Cardiac muscle cell (in vitro differentiated cells and primary cell): ENCODE measurements at places on chromosomes 2 and 18. TPM values are rescaled to one million over a fixed set of nuclear protein-coding genes. Genes with fewer than 3 reads are reported as not detected.
A peak's percentile ranks its signal among the peaks of the same experiment; 100 is the strongest.

DNA sequence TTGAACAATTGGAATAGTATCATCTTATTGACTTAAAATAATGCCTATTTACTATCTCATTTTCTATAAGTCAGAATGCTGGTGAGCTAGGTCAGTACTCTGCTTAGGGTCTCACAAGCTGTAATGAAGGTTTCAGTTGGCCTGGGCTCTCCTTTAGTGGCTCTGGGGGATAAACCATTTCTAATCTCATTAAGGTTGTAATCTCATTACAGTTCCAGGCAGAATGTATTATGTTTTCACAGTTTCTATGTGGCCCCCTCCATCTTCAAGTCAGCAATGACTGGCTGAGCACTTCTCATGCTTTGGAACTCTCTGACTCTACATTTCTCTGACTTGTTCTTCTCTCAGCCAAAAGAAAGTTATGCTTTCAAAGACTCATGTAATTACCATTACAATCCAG is 163.1 kb downstream of the CCDC178 start:
- DNase-seq: no peak

DNA sequence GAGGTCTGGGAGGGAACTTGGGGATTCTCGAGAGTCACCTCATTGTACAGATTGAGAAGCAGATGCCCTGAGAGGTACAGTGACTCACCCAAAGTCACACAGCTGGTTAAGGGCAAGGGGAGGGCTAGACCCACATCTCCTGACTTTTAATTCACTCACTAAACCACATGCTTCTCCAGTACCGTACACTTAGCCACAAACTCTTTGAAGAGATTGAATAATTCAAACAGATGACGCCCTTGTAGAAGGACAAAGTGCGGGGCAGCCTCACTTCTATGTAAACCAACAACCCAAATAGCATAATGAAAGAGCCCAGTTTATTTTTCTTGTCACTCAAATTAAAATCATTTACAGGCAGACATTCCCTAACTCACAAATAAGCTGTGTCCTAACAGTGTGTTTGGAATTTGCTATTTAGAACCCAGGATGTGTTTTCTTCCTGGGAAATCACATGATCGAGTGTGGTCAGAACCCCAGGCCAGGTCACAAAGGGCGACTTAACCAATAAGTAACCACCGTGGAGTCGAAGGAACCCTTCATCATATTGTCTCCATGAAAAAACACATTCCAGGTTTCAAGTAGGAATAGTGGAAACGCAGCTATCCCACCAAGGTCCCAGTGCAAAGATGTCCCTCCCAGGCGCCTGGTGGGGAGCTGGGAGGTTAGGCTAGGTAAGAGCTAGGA is 35.8 kb upstream of the PTPN4 start:
- DNase-seq: no peak

DNA sequence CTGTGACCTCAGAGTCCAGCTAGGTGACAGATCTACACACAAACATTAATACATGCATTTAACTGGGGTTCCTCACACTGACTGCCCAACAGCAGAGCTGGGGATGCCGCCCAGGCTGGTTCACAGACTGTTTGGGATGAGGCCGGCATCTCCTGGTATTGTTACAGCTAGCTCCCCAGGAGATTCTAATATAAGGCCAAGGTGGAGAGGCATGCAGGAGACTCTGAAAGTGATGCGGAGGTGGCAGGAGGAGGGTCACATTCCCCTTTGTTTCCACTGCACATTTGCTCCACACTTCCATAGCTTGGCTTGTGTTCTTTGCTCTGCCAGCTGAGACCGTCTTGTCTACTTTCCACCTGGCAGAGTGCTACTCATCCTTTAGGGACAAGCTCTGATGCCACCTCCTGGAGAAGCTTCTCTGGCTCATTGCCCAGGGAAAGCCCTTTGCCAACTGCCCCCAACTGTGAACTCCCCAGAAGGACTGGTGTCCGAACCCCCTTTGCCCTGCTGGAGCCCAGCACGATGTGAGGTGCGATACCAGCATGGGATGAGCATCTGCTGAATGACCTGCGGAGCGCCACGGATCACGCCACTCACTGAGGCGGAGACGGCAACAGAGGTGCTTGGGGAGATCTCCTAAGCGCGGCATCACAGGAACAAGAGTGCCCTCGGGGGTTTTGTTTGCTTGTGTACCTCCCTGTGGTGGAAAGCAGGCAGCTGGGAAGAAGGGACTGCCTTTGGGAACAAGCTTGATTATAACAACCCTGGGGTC is 88.8 kb downstream of the UXS1 start:
- DNase-seq: no peak

GRCh38 chr2:41580806-41581205 is 467.0 kb upstream of the PKDCC start:
- no peak for DNase-seq

DNA sequence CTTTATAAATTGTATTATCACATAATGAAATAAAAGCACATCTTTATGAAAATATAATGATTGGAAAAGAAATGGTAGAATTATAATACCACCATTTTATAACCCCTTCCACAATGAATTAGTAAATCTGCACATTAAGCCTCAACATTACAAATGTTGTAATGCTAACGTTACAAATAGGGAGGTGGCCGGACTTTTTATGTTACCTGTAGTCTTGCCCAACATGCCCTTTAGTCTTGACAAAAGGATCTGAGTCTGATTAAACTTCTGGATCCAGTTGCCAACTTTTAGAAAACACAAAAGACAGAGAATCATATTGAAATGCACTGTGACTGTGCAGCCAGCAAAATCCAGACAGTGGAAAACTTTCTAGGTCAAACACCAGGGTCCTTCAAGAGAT is 617.3 kb downstream of the KCNJ3 start:
- no peak for DNase-seq

- no peak for DNase-seq
These were observed 336.2 kb downstream of the CYRIA start for GRCh38 chr2:16329421-16329820.

DNA sequence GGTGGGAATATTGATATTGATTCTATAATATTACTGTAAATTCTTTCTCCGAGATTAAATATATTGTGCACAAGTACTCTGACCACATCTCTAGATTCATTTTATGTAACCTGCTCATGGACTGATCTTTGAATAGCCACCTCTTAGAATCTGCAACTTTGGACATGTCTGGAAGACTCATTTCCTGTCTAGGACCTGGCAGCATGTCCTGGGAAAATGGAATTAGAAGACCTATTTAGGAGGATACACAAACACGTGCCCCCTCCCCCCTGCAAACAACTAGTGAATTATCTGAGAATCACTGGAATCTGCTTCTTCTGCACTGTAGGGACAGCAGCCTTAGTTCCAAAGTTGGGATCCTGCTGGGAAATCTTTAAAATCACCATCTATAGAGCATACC is 94.1 kb downstream of the UBE2E3 start:
- DNase-seq: no peak

- no peak for DNase-seq
These were observed 147.8 kb downstream of the EN1 start for GRCh38 chr2:118699447-118700175.

- DNase-seq: no peak
These were observed 21.4 kb upstream of the PLEKHM3 start for GRCh38 chr2:208046686-208047085.

DNA sequence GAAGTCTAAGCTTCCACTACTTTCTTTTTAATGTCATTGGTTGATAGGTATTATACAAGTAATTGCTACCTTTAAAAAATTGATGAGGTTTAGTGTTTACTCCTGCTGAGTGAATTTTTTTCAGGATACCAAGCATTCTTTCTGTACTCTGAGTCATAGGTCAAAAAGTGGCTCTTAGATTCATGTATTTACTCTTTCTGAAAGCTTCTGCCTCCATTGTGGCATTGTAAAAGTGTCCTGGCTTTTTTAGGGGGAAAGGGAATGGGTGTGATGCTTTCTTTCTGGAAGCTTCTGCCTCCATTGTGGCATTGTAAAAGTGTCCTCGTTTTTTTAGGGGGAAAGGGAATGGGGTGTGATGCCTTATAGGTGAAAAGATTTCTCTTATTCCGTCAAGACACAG is 286.5 kb downstream of the LPIN1 start:
- peak; percentile 6 for DNase-seq

DNA sequence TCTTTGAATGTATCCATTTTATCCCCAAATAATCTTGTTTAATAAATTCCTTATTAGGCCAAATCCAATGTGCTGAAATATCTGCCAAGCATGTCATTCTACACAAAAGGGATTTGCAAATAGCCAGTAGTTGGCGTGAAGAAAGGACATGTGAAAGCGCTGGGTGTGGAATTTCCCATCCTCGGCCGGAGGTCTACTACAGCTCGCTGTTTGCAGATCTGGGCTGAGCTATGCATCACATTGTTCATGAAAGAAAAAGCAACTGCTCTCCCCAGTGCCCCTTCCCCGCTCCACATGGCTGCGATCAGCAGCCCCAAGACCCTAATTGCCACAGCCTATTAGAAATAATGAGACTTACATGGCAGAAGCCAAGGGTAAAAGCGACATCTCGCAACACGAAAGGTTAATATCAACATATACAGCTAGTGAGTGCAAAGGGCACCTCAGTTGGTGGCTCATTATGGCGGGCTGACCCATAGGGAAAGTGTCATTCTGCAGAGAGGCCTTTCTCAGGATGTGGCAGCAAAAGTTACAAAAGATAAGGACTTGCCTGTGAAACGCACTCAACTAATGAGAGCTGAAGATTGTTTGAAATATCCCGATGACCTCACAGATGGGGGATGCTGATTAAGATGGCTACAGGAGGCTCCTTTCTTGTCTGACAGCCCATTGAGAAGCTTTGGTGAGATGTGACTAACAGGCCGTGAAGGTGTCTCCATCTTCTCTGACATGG is 126.9 kb upstream of the CYP1B1 start:
- DNase-seq: no peak

DNA sequence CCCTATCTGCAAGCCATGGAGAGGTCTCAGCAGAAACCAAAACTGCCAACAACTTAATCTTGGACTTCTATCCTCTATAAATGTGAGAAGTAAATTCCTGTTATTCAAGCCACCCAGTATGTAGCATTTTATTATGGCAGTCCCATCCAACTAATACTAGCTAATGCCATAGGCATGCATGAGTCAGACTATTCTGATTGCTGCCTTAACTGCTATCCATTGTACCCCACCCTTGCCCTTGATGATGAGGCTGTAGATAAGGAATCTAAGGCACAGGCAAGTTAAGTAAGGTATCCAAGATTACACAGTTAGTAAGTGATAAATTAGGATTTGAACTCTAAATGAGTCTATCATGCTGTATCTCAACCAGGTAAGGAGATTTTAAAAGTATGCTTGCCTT is 223.0 kb downstream of the UBE2E3 start:
- DNase-seq: peak; percentile 33

GRCh38 chr18:395456-396250 is 104.8 kb downstream of the COLEC12 start:
- no peak for DNase-seq

- no peak for DNase-seq
These were observed 17.1 kb downstream of the RNF144A start for GRCh38 chr2:6934345-6934744.

DNA sequence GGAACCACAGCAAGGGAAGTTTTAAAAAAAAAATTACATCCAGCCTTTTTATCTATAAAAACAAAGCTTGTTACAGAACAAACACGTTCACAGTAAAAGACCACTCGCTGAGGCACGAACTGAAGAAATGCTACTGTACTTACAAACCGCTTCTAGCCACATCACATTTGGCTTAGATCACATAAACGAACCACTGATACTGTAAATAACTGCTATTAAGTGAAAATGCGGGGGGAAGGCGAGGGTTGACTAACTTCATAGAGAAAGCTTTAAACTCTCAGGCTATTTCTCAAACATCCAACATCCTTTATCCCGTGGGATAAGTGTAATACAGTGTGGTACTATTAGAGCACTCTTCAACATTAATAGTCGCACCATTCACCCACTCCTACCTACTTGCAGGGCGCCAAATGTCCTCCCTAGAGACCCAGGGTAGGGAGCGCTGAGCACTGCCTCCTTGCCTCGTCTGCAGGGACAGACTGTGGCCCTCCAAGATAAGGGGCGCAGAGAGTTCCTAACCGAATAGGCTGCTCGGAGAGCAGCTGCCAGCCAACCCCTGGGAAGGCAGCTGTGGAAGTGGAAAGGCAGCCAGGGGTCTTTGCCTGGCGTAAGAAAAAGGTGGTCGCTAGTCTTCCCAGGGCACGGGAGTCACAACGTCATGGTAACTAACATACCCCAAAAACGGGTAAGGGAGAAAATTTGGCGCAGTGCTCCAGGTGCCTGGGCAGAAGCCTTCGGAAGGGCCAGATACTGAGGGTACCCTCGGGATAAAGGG is 854 bp downstream of the GPR155 start:
- DNase-seq: peak; percentile 46

DNA sequence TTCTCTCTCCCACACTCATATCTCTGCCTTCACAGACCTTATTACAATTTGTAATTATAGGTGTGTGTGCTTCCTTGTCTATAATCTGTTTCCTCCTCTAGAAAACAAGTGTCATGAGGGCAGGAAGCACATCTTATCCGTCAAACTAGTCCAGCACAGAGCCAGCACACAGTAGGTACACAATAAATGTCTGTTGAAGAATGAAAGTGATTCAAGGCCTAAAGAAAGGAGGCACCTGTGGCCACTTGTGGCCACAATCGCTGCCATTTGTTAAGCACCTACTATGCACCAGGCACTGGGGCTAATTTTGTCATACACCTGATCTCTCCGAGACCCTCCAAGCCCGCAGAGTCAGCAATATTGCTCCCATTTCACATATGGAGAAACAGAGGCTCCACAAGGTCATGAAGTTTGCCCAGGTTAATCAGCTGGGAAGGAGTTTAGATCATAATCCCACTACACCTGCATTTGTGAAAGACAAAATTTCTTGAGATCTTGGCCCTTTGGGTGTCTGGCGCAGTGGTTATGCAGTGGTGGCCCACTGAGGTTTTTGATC is 78.4 kb downstream of the TNS1 start:
- DNase-seq: no peak

- DNase-seq: no peak
These were observed 368.8 kb downstream of the NUP35 start for GRCh38 chr2:183493040-183493439.

- peak; percentile 71 for DNase-seq
These were observed 1.2 kb downstream of the TCF7L1 start for GRCh38 chr2:85134255-85134895.

GRCh38 chr2:120439637-120440384 is 93.9 kb downstream of the INHBB start:
- DNase-seq: no peak

- DNase-seq: peak; percentile 50
These were observed 113.6 kb downstream of the CDH2 start for GRCh38 chr18:28063271-28063761.

- no peak for DNase-seq
These were observed 271.7 kb upstream of the FSIP2 start for GRCh38 chr2:185466915-185467314.

DSG1 gene
- total RNA-seq: not detected in 2 replicates

CDH7 gene
- 0.32 and 0.74 TPM in 2 replicates for total RNA-seq

CFC1B gene
- total RNA-seq: 0.21 TPM in 1 of 2 replicates, not detected in the other

XDH gene
- 0.25 and 0.69 TPM in 2 replicates for total RNA-seq

SPDYA gene
- 0.21 and 1.4 TPM in 2 replicates for total RNA-seq

FAM161A gene
- 3.3 and 4.5 TPM in 2 replicates for total RNA-seq

IL37 gene
- not detected in 2 replicates for total RNA-seq

LHCGR gene
- total RNA-seq: 0.57 TPM in 1 of 2 replicates, not detected in the other

IL36B gene
- total RNA-seq: not detected in 2 replicates

CIDEA gene
- not detected in 2 replicates for total RNA-seq

NT5C1B gene
- total RNA-seq: not detected in 2 replicates

C2orf66 gene
- total RNA-seq: 0.27 TPM in 1 of 2 replicates, not detected in the other

TMEM87B gene
- 4.6 and 7.3 TPM in 2 replicates for total RNA-seq

SERPINB13 gene
- not detected in 2 replicates for total RNA-seq

STON1 gene
- 6.5 and 9.5 TPM in 2 replicates for total RNA-seq

KLHL29 gene
- total RNA-seq: 5.7 and 11.0 TPM in 2 replicates

ASB18 gene
- 0.07 TPM in 1 of 2 replicates, not detected in the other for total RNA-seq

MRO gene
- total RNA-seq: not detected in 2 replicates

C2orf80 gene
- not detected in 2 replicates for total RNA-seq

KCNG3 gene
- 0.27 and 0.39 TPM in 2 replicates for total RNA-seq

NYAP2 gene
- not detected in 2 replicates for total RNA-seq

IMPACT gene
- total RNA-seq: 15.3 and 15.6 TPM in 2 replicates
